ENCODE measurements at places on chromosomes 11 and 22.

DNA sequence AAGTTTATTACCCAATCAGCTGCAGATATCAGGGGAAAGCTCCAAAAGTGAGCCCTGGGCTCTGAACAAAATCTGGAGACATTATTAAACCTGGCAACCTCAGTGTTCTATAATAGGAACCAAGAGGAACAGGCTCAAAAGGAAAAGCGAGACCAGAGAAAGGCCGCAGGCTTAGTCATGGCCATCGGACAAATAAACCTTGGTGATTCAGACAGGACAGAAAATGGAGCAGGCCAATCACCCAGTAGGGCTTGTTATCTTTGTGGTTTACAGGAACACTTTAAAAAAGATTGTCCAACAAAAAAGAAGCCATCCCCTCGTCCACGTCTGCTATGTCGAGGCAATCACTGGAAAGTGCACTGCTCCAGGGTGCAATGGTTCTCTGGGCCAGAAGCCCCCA is 7.7 kb upstream of the PANX1 start:
- no peak for DNase-seq

DNA sequence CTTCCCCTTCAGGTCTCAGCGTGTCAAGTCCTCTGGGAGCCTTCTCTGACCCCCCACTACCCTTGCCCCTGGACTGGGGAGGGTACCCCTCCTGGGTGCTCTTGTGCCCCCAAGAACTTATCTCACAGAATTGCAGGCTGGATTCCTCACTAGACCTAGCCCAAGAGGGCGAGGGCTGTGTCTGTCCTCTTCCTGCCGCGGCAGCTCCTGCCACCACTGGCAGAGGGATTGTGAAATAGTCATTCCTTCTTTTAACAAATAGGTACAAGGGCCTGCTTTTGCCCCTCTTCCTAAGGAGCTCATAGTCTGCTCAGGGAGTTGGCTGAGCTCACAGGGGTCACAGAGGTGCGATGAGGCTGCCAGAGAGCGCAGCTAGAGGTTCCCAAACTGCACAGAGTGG is 5.5 kb downstream of the RAB36 start:
- no peak for DNase-seq

GRCh38 chr22:28172892-28173670 is 254.0 kb upstream of the PITPNB start:
- DNase-seq = no peak

DNA sequence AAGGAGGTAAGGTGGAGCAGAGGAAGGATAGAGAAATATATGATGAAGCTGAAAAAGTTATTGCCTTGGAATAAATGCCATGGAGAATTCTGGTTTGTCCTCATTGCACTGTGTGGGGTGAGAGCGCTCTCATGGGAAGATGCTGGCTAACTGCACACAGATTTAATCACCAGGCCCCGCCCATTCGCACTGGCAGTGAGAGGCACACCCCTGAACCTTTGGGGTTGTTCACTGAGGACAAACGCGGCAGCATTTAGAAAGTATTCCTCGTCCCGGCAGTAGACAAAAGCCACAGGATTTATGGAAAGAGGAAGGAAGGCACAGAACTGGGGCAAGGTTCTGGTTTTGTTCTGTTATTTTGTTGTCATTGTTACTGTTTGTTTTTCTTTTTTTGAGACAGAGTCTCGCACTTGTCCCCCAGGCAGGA is 70.2 kb downstream of the MED15 start:
- no peak for DNase-seq

DNA sequence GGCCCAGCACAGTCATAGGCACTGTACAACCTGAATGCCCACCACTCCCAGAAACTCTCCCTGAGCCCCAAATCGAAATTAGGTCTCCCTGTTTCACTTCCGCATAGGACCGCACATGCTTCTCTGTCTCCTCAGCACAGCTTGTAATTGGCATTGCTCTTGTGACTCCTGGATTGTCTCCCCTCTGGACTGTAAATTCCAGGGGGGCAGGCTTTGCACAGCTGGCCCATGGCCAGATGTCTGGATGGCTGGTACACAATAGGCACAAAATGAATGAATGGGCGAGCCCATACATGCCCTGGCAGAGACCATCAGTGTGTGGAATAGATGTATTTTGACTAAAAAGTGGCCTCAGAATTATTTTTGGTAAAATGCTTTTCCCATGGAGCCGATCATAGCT is 63.3 kb upstream of the PHF21B start:
- no peak for DNase-seq

DNA sequence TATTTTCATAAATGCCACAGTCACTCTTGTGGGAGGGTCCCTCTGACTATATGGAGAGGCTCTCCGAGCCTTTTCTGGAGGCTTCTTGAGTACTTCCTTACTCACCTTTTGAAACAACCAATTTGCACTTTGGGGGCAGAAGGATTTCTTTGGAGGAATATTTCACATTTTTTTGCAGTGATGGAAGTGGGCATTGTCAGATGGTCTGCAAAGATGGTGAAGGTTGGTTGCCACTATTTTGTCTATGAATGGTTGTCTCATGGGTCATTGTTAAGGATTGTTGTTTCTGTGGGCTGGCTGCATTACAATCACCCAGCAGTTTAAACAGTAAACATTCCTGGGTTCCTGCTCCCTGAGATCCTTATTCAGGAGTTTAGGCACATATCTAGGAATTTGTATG is 388.2 kb downstream of the TMEM135 start:
- DNase-seq = no peak

- no peak for DNase-seq
Measured at GRCh38 chr11:59573216-59573615, 42.4 kb downstream of the OSBP start.

GRCh38 chr22:36384766-36385481 is 2.8 kb downstream of the MYH9 start:
- DNase-seq = no peak

- no peak for DNase-seq
Measured at GRCh38 chr11:117679461-117679860, 117.6 kb downstream of the DSCAML1 start.
